ENCODE measurements at places on chromosomes 2 and 18.
A peak's percentile ranks its signal among the peaks of the same experiment; 100 is the strongest.

DNA sequence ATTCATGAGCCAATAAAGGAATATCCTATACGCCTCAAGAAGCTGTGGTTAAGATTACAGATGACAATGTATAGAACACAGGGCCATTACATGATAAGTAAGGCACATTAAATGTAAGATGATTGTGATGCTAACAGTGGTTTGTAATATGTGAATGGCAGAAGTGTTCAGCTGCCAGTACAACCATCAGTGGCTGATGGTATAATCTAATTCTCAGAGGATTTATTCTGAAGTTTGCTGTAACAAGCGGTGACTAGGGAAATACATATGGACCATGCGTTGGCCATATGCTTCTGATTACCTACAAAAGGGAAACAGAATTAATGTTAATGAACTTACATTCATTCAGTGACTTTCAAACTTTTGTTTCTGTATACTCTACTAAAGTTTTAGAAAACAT lies 750.8 kb upstream of the KLHL29 start:
- DNase-seq, result no peak

DNA sequence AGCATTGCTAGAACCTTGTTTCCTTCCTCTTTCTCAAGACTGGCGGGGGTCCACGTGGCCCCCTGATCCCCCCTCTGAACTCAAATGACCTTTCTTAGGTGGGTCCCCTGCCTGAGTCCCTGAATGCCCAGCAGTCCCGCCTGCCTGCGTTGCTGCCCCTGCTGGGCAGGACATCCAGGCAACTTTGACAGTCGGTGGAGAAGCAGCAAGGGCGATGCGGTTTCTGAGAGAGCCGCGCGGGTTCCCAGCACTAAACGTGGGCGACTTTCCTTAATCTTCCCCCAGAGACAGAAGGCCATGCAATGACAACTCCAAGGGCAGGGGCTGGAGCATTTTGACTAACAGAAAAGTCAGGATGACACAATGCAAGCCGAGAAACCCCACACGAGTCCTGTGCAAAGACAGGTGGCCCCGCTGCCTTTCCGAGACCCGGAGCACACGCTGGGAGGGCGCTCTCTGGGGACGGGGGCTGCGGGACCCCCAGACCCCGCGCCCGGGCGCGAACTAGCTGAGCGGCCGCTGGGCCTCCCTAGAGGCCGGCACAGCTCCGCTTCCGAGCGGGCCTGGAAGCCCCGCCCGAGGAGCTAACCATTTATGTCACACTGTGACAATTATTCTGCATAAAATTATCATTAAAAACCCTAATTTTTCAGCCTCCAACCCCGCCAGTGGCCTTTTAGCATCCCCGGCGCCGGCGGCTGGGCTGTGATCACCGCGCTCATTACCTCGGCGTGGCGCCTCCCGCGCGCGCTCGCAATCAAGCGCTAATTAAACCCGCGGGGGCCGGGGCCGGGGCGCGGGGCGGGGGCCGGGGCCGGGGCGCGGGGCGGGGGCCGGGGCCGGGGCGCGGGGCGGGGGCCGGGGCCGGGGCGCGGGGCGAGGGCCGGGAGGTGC lies 27.4 kb downstream of the ASB18 start:
- DNase-seq, result no peak

DNA sequence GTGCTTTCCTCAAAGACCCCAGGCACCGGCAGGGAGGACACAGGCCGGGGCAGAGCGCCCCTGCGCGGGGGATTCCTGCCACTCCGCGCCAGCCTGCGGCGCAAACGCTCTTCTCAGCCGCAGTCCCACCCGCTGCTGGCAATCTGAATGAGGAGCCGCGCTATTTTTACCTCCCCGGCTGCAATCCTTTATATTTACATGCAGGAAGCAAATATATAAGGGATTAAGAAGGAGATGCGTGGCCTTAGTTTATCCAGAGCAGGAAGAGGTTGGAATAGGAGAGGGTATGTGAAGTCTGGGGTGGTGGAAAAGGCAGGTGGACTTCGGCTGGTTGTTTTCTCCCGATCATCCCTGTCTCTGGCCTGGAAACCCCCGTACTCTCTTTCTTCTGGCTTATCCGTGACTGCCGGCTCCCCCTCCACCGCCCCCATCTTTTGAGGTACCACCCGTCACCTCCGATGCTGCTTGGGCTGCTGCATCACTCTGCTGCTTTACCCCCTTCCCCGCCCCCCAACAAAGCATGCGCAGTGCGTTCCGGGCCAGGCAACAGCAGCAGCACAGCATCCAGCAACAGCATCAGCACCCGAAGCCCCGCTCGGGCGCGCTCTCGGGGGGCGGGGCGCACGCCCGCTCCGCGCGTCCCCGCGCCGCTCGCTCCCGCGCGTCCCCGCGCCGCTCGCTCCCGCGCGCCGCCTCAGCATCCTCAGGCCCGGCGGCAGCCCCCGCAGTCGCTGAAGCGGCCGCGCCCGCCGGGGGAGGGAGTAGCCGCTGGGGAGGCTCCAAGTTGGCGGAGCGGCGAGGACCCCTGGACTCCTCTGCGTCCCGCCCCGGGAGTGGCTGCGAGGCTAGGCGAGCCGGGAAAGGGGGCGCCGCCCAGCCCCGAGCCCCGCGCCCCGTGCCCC lies at the start of gene ADAM23:
ADAM23 (plus strand) TSS at position 700 of the 902 bp plus-strand sequence. CDS start 335 bp downstream, outside the sequence.
- DNase-seq, result peak; percentile 42

DNA sequence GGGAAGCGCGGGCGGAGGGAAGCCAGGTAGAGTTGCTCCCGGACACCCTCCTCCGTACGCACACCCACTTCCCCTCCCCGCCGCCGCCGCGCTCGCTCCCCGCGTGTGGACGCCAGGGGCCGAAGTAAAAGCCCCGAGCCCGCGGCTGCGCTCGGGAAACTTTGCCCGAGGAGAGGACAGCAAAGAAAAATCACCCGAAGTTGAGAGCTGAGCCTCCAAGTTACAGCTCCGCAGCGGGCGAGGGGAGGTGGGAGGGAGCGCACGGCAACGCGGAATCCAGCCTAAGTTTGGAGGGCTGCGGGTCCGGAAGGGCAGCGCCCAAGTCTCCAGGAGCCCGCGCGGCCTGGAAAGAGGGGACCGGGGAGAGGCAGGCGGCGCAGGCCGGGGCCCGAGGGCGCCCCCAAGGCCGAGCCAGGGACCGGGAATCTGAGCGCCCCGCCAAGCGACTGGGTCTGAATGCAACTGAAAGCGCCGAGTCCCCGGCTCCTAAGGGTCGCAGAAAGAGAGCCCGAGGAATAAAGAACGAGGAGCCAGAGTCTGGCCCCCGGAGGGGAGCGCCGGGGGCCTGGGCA lies 706 bp upstream of the BCL11A start:
- DNase-seq, result peak; percentile 29

DNA sequence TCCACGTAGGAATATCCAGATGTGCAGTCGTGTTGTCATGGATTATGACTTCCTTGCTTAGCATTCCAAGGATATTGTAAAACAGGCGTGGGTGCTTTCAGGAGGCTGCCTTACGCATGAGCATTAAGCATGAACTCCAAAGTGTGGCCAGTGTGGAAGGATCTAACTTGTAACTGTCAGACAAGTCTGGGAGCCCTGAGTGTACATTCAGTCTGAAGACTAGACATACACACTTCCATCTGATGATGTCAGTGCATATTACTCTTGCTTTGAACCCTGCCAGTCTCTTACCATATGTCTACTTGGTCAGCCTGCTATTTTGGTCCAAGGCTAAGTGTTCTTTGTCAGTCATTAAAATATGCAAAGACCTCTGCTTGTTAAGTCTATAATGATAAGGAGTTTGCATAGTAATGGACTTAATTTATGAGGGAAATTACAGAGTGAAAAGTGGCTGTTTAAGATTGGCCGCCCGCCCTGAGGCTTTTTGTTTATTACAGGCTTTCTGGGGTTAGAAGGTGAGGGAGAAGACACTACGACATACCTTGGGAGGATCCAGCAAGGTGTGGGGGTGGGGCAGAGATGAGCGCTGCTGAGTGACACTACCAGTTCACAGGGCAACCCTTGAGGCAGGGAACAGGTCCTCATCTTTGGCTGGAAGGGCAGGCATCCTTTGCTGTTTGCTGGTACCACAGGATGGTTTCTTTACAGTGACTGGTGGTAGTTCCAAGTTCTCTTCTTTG lies 48.3 kb downstream of the CABLES1 start:
- no peak for DNase-seq

DNA sequence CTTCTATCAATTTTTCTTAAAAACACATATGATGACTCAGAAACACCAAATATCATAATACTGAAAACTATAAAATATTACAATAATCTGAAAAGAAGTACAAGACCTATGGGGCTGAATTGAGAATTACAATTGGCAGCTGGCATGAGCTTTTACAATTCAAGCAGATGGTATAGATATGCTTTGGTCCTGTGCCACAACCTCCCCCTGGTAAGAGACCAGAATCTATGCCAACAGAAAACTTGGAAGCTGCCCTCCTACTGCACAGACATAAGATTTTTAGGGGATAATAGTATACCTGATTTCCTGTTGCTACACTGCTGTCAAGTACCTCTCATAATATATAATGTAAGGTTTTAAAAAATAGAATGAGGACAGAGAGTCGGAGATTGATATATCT lies 46.8 kb upstream of the CDH7 start:
- DNase-seq, result no peak

DNA sequence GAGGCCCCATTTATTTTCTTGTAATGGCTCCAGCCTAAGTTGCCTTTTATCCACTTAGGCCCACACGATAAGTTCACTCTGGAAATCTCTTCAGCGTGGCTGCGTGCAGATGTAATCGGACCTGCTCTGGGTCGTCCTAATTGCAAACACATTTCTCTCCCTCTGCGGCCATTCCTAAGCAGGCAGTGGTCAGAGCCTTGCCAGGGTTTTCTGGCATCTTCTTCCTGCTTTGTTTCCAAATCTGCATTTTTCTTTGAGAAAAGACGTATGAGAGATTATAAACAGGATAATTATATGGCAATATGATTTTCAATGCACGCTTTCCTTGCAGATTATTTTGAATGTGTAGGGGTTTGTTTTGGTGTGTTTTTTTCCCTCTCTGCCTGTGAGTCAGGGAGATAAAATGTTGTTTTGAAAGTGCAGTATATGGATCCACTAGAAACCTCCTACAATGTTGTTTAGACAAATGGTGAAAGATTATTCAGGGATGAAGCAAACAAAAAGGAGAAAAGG lies 239.4 kb upstream of the TANK start:
- DNase-seq, result no peak

All from activated naive CD4-positive, alpha-beta T cell treated with anti-CD3 and anti-CD28 coated beads for 36 hours (primary cell).